ENCODE measurements at places on chromosomes 1 and 21. TPM values are rescaled to one million over a fixed set of nuclear protein-coding genes. Genes with fewer than 3 reads are reported as not detected.

Gene SPRR4
- total RNA-seq, result not detected

Gene FAM78B
- total RNA-seq, result 13.5 TPM

Gene XCL1
- total RNA-seq, result 6.5 TPM

Gene LMX1A
- total RNA-seq, result 0.72 TPM

Gene PTBP2
- total RNA-seq, result 31.5 TPM

Gene GBP6
- 0.48 TPM for total RNA-seq

Gene CLSTN1
- 92.0 TPM for total RNA-seq

Gene PDPN
- total RNA-seq, result 18.3 TPM

Gene KANK4
- 16.1 TPM for total RNA-seq

Gene LPAR3
- total RNA-seq, result 3.9 TPM

Gene ZNF496
- 15.9 TPM for total RNA-seq

GRCh38 chr1:202165267-202165941, 5.0 kb upstream of the PTPN7 start:
- DNase-seq, result peak; percentile 91

- DNase-seq, result no peak
Observed at GRCh38 chr1:36708587-36708986, 225.9 kb upstream of the CSF3R start.

DNA sequence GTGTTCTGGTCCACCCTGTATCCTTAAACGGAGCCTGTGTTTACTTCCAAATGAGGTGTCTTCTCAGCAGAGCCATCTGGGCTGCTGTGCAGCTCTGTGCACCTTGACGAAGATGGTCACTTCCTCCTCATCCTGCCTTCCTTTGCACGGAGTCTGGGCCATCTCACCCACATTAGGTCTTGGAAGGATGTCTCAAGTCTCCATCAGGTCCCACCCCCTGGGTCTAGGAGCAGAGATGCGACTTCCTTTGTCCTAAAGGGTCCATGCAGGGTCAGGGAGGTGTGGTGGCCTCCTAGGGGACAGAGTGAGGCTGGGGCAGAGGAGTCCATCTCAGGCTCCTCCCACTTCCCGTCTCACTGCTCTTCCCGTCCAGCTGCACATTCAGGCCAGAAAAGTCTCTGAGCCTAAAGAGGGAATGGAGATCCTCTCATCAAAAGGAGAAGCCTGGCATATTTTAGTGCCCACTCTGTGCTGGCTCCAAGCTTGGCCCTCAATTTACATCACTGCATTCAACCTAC, 209.2 kb downstream of the MATN1 start:
- DNase-seq, result no peak

GRCh38 chr1:46550751-46551231, 656 bp downstream of the KNCN start:
- no peak for DNase-seq

DNA sequence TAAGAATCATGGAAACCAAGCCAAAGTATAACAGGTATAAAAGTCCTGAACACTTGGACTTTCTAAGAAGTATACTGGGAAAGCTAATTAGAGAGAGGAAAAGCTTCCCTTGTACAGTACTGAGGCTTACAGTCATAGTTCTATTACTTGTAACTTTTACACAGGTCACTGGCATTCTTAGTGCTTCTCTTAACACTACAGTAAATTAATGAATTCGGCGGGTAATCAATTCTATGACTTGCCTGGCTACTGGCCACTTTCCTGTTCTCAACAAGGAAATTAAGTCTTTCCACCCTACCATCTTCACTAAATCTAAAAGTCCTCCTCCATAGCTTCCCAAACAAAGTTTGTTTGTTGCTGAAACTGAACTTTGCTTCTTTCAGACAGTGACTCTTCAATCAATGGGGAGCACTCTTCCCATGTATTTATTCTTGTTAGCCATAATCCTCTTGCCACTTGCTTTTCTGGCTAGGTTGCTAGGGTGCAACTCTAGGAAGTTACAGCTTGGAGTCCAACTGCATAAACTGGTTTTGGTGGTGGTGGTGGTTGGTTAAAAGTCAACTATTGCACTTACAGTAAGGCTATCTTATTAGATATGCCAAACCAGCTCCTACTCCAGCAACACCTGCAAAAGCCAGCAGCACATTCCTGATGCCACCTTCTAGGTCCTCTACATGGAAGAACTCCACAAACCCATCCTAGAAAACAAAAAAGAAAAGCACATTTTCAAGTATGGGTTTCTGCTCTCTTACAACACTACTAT, 2.4 kb downstream of the MCL1 start:
- no peak for DNase-seq

DNA sequence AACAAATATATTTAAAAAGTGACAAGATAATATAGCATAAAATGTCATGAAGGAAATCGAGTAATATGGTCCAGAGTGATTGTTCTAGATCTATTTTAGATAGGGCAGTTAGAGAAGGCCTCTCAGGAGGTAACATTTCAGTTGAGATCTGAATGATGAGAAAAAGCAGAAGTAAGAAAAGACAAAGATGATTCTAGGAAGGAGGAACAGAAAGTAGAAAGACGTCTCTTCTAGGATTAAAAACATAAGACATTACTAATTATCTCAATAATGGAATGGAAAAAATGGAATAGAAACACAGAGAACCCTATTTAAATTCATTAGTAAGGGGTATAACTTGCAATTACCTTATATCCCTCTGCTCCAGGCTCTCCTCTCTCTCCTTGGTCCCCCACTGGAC, 130.0 kb upstream of the ZNHIT6 start:
- no peak for DNase-seq

GRCh38 chr1:22861764-22862440, 110.8 kb downstream of the LACTBL1 start:
- DNase-seq, result peak; percentile 50

GRCh38 chr1:156860628-156861423, at the start of gene NTRK1:
Gene NTRK1, plus strand, starts transcription at chr1:156860865. Its CDS starts 70 bp downstream, at chr1:156860935.
- DNase-seq, result peak; percentile 60

GRCh38 chr1:224619209-224619608, 3.1 kb downstream of the CNIH3 start:
- DNase-seq, result no peak

GRCh38 chr1:165717918-165718515, 19.7 kb upstream of the ALDH9A1 start:
- DNase-seq, result peak; percentile 68

DNA sequence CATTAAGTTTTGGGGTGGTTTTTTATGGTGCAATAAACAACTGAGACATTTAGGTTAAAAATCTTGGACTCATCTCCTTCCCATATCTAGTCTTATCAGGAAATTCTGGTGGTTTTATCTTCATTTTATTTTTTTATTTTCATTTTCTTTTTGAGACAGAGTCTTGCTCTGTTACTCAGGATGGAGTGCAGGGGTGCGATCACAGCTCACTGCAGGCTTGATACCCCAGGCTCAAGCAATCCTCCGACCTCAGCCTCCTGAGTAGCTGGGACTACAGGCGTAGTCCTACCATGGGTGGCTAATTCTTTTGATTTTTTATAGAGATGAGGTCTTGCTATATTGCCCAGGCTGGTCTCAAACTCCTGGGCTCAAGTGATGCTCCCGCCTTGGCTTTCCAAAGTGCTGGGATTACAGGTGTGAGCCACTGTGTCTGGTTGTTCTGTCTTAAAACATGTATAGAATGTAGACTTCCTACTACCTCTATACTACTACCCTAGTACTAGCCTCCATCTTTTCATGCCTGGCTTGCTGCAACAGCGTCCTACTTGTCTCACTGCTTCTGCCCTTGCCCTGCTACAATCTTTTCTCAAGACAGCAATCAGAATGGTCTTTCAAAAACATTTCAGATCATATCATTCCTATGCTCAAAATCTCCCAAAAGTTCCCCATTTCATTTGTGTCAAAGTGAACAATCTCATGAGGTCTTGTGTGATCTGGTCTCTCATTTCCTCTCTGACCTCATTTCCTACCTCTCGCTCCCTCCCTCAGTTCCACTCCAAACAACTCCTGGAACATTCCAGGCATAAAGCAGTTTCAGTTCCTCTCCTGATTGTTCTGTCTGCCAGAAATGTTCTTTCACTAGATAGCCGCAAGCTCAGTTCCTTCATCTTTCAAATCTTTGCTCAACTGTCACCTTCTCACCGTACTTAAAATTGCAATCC, 5.9 kb upstream of the FCGR2A start:
- DNase-seq, result peak; percentile 41

- DNase-seq, result no peak
Observed at GRCh38 chr1:84644472-84644871, 45.8 kb downstream of the SSX2IP start.

DNA sequence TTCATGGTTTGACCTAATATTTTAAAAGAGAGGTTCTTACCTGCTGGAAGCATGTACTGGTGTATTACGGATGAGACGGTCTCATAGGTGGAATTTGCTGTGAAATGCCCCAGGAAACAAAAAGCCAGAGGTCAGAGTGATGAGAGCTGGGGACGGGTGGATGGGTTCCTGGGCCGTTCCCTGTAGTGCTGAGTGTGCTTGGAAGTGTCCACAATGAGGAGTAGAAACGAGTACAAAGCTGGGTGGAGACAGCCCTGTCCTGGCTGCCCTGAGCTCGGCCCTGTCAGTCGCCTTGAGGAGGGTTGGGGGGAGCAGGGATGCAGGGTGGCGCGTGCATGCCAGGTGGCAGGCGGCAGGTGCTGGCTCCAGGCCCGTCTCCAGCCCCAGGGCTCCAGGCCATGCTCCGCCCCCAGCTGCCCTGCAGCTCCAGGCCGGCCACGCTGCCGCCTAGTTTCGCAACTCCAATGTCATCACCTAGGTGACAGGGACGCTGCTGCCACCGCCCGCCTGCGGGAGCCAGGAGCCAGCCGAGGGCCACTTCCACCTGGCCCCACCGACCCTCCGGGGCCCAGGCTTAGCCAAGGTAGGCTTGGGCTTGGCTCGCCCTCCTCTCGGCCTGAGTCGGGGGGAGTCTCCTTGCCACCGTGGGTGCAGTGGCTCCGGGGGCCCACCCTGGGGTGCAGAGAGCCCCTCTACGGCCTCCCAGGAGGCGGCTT, 16.4 kb downstream of the TP73 start:
- DNase-seq, result peak; percentile 24

DNA sequence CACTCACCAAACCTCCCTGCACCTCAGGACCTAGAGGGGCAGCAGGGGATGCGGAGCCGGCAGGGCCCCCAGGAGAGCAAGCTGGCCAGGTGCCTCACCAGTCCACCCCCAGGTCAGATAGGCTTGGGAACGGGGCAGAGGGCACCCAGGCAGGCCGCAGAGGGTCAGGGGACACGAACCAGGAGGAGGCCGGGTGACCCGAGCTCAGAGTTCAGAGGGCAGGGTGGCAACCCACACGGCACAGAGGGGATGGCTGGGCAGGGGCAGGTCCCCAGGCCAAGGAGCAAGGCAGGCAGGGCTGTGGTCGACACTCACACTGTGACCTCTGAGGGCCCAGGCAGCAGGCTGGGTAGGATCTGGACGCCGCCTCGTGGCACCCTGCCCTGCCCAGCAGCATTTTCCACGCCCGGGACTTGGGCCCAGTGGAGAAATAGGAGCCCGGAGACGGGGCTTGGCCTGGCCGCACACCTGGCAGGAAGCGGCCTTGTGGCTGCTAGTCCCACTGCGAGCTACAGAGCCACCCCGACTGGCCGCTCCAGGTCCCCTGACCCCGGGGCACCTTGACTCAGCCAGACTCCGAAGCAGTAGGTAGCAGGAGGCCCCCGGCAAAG, 5.3 kb downstream of the DVL1 start:
- no peak for DNase-seq

- DNase-seq, result peak; percentile 57
Observed at GRCh38 chr1:17347769-17348592, 24.0 kb upstream of the PADI6 start.

- no peak for DNase-seq
Observed at GRCh38 chr1:91676030-91676429, 175.4 kb downstream of the CDC7 start.

- DNase-seq, result no peak
Observed at GRCh38 chr1:23422941-23423340, 1.6 kb downstream of the TCEA3 start.

DNA sequence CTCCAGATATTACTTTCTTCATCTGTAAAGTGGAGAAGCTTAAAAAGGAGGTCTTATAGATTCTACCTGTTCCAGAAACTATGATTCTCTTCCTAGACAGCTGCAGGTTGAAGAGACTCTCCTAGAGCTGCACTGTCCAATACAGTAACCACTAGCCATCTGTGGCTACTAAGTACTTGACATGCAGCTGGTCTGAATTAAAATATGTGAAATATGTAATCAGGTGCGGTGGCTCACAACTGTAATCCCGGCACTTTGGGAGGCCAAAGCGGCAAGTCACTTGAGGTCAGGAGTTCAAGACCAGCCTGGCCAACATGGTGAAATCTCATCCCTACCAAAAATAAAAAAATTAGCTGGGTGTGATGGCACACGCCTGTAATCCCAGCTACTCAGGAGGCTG, 15.8 kb downstream of the APP start:
- DNase-seq, result no peak

- DNase-seq, result no peak
Observed at GRCh38 chr1:237503292-237503691, 387.4 kb downstream of the ZP4 start.

GRCh38 chr1:195195423-195196057, 1412.7 kb downstream of the KCNT2 start:
- DNase-seq, result no peak

- no peak for DNase-seq
Observed at GRCh38 chr1:199155166-199156019, 516.6 kb downstream of the PTPRC start.

- DNase-seq, result no peak
Observed at GRCh38 chr1:9719978-9720722, 68.6 kb downstream of the PIK3CD start.

DNA sequence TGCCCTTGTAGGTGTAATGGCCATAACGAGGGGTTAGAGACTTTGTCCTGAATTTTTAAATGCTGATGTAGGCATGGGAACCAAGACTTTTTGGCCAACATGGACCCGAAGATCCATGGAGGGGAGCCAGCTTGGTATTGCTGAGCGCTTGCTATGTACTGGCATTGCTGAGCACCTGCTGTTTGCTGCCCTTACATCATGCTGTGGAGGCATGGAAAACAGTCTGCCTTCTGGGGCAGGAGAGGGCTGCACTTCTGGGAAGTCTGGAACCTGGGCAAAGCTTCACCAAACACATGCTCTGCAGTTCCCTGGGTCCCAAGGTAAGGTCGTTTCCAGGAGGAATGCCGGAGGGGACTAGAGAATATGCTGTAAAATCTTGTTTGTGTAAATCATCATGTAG, 86.3 kb upstream of the CNIH3 start:
- no peak for DNase-seq

- DNase-seq, result peak; percentile 35
Observed at GRCh38 chr1:229032375-229032774, 238.5 kb upstream of the RAB4A start.

DNA sequence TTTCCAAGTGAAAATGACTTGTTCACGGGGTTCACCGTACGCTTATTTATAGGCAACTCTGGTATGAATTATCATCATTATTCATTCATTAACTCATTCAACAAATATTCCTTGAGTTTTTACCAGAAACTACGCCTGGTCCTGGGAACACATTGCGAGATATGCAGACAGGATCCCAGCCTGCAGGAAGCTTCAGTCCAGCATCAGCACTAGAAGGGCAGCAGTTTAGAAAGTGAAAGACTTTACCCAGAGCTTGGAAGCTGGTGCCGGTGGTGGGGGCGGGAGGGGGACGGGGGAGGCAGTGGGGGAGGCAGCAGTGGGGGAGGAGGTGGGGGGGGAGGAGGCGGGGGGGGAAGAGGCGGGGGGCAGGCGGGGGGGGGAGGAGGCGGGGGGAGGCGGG, 55.9 kb downstream of the SETD4 start:
- no peak for DNase-seq

Measured in umbilical cord (tissue), 2 donors.